ENCODE measurements at places on chromosomes 3 and 15.

- DNase-seq: peak; percentile 32
These were observed 9.6 kb downstream of the KLF15 start for GRCh38 chr3:126347543-126348161.

DNA sequence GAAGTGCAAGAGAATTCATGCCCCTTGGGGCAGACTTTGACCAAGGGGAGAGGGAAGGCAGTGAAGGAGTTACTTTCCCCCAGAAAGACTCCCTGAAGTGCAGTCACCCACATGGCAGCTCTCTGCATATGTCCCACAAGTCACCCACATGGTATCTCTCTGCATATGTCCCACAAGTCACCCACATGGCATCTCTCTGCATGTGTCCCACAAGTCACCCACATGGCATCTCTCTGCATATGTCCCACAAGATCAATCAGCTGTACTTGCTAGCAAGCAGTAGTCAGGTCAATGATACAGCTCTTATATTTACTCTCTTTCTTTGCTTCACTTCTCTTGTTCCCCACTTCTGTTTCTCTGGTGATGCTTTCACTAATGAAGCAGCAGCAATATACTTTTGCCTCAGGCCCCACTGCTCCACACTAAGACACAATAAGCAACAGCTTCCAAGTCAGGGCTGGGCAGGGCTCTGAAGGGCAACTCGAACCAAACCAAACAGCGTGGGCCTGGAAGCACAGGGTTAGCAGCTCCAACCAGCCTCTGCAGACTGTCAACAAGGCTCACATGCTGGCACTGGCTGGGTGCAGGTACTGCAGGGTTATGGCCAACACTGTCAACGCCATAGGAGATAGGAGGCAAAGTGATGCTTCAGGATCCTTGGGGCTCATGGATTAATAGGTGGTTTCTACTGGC, 46.7 kb downstream of the THBS1 start:
- no peak for DNase-seq

DNA sequence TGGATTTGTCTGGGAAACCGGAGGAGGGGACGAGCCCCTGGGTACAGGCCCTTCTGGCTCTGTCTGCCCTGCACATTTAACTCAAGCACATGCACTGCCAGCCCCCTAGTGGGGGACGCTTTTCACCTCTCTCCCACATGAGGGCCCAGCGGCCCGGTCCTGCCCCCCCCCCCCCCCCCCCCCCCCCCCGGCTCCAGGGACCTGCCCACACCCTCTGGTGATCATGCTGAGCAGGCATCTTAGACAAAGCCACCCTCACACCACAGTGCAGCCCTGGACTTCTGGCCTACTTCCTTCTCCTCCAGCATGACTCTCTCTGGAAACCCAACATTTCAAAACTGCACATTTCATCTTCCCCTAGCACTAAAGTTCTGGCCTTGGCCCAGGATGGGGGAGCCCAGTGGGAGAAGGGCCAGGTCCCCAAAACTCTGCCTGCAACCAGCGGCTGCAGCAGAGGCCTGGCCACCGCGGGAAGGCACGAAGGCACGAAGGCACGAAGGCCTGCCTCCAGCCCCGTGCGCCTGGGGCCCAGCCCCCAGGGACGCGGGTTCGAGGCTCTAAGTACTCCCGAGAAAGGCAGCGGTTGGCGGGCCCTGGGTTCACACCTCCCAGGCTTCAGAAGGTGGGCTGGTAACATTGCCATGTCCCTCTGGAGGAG, 14.1 kb downstream of the KLF15 start:
- no peak for DNase-seq

DNA sequence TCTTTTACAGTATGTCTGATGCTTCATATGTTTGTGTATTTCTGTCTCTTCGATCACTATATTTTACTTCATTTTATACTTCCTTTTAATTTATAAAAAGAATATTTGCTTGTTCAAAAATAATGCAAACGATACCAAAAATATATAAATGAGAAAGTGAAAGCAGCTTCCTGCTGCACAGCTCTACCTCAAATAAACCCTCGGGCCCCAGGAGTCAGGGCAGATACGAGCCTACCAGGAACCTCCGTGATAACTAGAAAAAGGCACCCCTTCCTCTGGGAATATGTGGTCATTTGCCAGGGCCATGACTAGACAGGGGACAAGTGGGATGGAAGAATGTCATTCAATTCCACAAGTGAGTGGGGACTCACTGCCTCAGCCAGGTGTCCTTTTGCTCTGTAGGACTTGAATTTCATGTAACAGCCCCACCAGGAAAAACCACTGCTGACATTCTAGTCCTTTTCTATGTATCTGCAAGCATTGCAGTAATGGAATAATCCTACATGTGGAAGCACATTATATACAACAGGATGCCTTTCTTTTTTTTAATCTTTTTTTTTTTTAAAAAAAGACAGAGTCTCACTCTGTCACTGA, 133.3 kb downstream of the SUCLG2 start:
- DNase-seq: no peak

DNA sequence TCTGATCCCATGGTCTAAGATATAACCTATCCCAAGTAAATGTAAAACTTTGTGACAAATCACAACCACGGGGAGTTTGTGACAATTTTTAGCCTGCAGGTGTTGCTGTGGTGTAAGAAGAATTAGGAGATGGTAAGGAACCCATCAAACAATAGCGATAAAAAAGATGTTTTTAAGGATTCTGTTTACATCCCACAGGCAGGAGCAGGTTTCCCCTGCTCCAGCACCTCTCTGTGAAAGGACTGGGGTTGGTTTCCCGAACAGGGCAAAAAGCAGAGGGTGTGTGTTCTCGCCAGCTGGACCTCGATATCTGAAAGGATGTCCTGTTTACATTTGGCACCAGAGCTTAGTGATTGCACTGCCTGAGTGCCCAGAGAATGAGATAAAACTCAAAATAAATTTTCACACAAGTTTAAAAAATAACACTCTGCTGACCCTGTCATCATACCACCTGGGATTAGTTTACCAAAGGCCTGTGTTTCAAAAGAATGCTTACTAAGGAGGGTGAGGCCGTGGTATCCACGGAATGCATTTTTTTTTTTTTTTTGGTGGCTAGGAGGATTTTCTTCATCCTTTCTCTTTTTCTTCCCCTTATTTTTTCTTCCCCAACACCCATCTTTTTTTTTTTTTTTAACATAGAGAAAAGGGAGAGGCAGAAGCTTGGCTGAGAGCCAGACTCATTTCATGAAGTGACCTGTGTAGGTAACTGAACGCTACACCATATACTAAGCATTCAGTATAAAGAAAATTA, 151.8 kb upstream of the DPH6 start:
- DNase-seq: no peak

- no peak for DNase-seq
These were observed 1.4 kb downstream of the U2SURP start for GRCh38 chr3:143002727-143003126.

DNA sequence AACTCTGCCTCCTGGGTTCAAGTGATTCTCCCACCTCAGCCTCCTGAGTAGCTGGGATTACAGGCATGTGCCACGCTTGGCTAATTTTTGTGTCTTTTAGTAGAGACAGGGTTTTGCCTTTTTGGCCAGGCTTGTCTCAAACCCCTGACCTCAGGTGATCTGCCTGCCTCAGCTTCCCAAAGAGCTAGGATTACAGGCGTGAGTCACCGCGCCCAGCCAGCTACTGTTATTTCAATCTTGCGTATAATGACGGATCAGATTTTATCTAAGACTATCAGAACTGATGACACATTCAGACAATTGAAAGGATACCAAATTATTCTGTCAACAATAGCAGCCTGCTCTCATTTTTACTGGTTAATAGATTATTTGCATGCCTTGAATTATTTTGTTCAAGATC, 612.2 kb downstream of the ZIC1 start:
- DNase-seq: no peak

- DNase-seq: no peak
These were observed 203.0 kb upstream of the PDZRN3 start for GRCh38 chr3:73827725-73828211.

DNA sequence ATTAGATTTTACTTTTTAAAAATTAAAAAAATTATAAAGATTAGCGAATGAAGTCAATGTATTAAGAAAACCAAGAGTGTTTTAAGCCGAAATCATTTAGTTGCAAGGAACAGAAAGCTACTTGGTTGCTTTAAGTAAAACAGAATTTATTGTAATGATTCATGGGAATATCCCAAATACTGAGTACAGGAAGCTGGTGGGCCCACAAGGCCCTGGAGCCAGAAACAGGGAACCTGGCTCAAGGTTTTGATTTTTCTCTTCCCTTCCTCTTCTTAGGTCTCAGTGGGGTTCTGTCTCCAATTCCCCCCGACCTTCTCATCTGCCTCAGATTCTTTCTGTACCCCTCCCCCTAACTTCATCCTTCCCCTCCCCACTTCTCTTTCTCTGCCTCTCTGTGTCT, 229.0 kb downstream of the TLE3 start:
- no peak for DNase-seq

DNA sequence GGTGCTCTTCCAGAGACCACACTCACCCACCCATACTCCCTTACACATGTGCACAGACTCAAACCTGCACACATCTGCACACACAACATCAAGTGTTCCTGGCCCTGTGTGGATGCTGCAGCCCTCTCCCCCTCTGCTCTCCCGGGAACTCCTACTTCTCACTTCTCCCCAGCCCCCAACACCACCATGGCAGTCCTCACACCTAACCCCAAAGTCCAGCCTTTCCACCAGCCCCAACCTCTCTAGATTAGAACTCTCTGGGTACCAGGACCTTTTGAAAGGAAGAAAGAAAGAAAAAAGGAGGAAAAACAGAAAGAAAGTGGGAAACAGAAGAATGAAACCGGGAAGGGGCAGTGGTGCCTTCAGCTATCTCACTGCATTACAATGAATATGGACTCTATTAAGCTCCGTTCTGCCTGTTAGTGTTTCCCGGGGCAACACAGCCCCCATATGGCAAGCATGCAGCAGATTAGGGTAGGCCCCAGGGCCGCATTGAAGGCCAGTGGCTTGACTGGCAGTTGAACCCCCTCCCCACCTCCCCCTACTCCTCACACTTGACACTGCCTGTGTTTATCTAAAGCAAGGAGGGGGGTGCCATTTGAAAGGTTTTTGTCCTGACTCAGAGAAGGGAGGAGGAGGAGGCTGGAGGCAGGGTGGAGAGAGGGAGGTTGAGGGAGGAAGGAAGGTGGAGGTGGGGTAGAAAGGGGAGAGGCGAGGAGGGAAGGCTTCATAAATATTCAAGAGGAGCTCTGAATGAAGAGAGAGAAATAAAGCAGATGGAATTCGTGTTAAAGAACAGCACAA, 30.1 kb downstream of the BOC start:
- DNase-seq: no peak

DNA sequence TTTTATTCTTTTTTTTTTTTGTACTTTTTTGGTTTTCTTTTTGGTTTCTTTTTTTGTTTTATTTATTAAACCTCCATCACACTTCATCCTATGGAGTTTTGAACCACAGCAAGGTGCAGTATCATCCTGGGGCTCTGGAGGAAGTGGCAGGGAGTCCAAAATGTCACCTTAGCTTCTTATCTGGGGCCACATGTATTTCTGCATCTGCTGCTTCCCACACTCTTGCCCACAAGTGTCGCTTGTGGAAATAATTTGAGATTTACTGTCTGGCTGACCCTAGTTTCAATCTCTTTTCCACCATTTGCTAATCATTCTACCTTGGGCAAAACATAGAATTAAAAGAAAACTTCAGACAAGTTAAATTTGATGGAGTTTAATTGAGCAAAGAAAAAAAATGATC, 6.4 kb downstream of the OPA1 start:
- DNase-seq: no peak

DNA sequence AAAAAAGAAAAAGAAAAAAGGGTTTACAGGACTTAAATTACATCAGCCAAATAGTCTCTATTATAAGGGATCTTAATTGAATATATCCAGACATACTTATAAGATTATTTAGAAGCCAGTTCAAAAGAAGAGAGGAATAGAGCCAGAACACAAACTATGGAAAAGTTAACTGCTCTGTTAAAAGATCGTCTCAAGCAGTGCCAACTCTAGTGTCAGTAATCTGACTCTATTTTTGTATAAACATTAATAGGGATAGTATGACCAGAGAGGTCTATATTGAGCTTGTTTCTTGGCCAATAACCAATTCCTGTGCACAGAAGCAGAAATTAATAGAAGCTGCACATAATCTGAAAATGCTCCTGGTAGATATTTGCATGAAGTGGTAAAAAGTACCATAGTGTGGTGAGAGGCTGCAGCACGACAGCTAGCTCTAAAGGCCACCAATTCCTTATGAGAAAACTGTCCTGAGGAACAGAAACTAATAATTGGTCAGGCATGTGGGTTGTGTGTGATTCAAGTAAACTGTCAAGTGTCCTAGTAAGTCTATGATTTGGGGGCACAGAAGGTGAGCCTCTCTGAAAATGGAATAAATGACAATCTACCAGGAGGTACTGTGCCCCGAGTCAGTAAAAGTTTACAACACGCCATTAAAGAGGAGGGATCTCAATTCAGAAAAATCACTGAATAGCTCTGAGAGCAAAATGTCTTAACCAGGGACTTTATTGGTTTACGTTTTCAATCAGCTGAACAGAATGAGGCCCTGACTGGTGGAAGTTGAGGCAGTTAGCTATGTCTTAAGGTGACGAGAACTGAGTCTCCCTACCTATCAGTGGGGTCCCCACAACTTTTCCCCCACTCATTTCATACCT, 51.5 kb upstream of the NANOGP8 start:
- no peak for DNase-seq

DNA sequence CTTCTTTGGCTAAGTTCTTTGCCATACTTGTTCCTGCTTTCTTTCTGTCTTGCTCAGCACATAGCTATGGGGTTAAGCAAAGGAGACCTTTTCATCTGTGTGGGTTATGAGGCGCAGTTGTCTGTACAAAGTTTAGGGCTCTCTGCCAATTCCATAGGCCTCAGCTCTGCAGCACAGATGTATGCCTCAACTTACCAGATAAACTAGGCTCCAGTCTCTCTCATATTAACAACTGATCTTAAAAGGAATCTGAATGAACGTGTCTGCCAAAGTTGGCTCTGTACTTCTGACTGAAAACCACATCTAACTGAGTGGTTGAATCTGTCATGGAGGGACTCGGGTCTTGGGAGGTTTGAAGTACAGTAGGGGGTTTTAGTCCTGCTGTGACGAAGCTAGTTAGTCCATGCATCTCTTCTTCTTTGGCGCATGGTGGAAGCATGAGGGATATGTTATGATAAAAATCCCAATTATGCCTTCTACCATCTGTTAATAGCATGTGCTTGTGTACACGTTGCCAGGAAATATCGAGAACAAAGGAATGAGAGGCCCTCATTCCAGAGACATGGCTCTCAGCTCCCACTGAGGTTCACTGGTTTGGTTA, 114.6 kb upstream of the TSC22D2 start:
- DNase-seq: no peak

GRCh38 chr3:188442430-188442829, 288.5 kb downstream of the LPP start:
- DNase-seq: no peak

GRCh38 chr15:81421461-81421860, 47.4 kb upstream of the TMC3 start:
- no peak for DNase-seq

- DNase-seq: no peak
These were observed 102.1 kb downstream of the SRGAP3 start for GRCh38 chr3:9147215-9147895.
